CD4-positive, alpha-beta T cell treated with Interleukin-17A for 4 hours (primary cell): ENCODE measurements at places on chromosomes 5 and 9.

- DNase-seq: no peak
Measured at GRCh38 chr9:2302606-2303005, 287.5 kb downstream of the SMARCA2 start.

- no peak for DNase-seq
Measured at GRCh38 chr9:126631254-126631653, 17.5 kb downstream of the LMX1B start.

DNA sequence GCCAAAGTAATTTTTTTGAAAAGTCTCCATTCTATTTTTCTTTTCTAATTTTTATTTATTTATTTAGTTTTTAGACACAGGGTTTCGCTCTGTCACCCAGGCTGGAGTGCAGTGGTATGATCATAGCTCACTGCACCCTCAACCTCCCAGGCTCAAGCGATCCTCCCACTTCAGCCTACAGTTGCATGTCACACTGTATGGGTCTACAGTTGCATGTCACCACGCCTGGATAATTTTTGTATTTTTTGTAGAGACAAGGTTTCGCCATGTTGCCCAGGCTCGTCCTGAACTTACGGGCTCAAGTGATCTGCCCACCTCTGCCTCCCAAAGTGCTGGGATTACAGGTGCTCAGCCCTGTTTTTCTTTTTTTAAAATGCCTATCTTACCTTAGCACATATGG, 10.7 kb downstream of the FANCC start:
- DNase-seq: no peak

DNA sequence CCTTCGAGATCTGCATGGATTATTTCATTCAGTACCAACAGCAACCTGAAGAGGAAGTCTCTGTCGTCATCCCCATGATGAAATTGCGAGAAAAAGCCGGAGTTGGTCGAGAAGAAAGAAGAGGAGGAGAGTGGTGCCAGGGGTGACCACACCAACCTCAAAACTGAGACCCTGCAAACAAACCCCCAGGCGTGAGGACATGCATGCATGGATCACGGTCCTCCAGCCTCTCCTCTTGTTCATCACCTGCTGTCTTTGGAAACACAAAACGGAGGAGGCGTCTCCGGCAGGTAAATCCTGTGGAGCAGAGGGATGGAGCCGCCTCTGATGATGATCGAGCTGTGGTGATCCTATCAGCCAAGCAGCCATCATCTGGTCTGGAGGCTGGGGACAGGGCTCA, 114.4 kb upstream of the IRX2 start:
- no peak for DNase-seq

GRCh38 chr5:117027384-117027783, 452.8 kb upstream of the SEMA6A start:
- DNase-seq: no peak

DNA sequence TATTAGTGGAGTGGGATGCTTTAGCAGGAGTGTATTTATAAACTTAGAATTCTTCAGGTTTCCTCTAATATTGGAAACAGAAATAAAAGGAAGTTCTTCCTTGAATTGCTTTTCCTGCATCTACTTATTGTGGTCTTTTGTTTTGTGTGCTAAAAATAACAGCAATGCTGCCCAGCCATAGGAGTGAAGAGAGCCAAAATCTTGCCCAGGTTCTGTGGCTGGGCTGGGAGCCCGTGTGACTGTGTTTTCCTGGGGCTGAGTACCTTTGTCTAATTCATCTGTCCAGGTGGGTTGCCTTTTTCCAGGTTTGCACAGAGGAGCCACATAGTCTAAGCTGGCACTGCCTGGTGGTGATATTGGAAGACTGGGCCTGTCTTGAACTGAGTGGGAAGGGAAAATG, 179.7 kb upstream of the ADAMTSL1 start:
- DNase-seq: no peak
